ENCODE measurements at places on chromosomes 5 and 9.

DNA sequence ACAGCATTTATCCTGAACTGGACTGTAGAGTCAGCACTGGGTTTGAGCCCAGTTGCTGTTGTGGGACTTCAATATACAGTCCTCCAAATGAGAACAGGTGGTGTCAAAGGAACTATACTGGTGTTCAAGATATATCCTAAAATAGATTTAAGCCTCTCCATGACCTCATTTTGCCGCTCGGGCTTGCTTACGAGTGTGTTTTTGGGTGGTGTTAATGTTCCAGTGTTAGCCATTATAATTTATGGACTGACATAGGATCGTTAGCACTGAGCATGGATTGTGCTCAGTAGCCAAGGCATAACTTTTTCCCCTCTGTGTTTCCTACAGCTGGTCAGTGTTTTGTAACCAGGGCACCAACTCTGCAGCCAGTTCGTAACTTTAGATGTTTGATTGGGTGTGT is 306.6 kb downstream of the SPATA31D1 start:
- no peak for DNase-seq

DNA sequence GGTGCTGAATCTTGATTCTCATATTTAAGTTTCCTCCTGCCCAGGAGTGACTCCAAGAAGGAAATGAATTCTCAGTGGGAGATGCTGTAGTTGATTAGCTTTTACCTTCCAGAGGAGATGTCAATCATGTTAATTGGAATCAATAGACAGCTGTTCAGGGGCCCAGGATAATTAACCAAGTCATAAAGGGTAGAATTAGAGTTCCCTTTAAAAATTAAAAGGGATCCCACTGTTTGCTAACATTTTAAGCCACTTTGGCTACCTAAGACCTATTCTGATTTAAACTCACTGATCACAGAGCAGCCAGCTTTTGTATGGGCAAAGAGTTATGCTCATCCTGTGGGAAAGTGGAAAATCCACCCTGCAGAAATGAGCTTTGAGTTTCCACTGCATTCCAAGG is 249.6 kb downstream of the SLIT3 start:
- no peak for DNase-seq

DNA sequence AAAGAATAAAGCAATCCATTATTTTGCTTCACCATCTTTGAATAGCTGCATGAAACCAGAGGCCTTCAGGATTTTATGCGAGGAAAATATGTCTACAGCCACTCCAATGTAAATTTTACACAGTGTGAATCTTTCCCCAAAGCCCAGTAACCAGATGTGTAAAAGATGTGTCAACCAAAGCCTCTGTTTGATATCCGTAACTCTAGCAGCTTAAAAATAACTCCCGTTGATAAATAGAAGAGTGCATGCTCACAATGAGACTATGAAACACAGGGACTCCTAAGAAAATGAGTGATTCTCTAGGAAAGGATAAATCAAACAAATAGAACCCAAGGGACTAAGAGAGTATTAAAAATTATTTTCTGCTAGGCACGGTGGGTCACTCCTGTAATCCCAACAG is 60.0 kb upstream of the NPR3 start:
- DNase-seq = no peak

GRCh38 chr5:56838409-56839039 is 23.2 kb downstream of the MAP3K1 start:
- DNase-seq = peak; percentile 68

DNA sequence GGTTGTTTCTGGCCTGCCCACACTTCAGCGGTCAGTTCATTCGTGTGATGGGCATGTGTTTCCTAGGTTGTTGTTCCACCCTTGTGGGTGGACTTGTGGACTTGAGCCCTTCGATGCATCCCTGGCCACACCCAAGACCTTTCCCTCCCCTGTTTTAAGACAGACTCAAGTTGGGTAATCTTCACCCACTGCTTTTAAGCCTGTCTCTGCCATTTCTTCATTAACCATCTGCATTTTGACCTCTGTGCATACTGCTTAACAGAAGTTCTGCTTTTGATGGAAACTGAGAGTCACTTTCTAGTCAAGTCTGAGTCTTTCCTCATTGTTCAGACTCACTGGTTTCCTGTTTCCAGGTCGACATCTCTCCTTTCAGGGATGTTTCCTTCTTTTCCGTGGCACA is 233.7 kb downstream of the ARHGEF28 start:
- peak; percentile 84 for DNase-seq

DNA sequence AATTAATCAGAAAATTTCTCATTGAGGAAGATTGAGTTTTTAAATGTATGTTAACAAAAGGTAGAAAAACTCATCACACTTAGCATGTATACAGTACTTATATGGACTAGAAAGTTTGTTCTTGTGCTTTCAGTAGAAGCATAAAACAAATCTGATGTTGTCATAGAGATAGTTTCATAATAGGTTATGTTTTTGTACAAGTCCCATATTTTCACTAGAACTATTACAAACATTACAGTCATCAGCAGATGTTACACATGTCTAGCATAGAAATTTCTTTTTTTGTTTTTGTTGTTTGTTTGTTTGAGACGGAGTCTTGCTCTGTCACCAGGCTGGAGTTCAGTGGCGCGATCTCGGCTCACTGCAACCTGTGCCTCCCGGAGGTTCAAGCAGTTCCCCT is 131.4 kb downstream of the COMMD10 start:
- DNase-seq = no peak

DNA sequence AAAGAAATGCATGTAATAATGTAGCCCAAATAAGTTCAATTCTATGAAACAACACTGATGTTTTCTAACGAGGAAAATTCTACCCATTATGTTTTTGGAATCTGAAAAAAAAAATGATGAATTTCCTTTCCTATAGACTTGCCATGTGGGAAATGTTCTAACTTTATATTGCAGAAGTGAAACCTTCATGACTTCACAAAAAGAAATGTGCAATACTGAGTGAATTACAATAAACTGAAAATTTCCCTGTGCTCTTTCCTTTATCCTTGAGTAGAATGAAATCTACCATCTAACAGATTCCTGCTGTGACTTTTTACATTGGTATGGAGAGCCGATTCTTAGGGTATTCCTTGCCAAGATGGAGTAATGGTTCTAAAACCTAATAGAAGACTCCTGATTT is 1622.5 kb downstream of the MAT2B start:
- DNase-seq = peak; percentile 78

GRCh38 chr5:3510642-3511417 is 84.8 kb upstream of the IRX1 start:
- no peak for DNase-seq

GRCh38 chr5:34584165-34584564 is 72.0 kb upstream of the RAI14 start:
- no peak for DNase-seq

DNA sequence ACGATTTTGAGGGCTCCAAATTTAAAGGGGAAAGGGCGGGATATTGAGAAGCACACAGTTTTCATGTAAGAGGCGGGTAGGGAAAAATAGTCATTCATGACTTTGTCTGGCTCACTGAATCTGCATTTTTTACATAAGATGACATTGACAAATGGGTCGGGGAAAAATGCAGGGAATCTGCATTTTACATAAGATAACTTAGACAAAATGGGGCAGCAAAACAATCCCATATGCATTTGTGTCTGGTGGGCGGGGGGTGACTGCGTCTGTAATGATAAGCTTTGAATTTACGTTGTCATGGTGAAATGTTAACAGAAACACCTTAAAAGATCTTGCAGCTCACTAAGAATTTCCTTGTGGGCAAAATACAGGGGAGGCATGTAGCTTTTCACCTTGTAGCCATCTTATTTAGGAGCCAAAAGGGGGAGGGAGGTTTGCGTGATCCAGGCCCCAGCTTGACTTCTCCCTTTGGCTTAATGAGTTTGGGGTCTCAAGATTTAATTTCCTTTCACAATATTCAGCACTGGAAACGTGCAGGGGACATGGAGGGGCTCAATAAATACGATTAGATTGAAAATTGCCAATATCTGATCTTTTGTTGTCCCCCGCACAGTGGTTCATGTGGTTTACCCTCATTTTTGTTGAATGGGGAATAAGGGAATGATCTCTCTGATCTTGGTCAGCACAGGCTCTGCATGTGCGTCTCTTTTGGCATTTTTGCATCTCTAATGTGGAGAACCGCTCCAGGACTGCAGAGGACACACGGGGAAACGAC is 41.1 kb upstream of the GADD45G start:
- no peak for DNase-seq

- DNase-seq = no peak
Observed at GRCh38 chr9:84990850-84991513, 321.5 kb downstream of the NTRK2 start.

DNA sequence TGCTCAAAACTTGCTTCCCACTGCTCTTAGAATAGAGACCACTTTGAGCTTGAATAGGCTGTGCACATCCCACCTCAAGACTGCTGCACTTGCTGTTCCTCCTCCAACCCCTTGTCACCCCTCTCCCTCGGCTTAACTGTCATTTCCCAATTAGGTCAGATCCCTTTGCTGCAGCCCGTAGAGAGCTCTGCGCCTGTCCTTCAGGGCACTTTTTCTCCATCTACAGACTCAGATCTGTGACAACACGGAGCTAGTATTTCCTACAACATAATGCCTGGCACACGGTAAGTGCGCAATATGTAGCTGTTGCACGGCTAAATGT is 485 bp upstream of the HABP4 start:
- DNase-seq = no peak

GRCh38 chr9:21681641-21682040 is 120.8 kb upstream of the MTAP start:
- DNase-seq = no peak

GRCh38 chr5:100615362-100615761 is 80.2 kb downstream of the FAM174A start:
- peak; percentile 7 for DNase-seq

DNA sequence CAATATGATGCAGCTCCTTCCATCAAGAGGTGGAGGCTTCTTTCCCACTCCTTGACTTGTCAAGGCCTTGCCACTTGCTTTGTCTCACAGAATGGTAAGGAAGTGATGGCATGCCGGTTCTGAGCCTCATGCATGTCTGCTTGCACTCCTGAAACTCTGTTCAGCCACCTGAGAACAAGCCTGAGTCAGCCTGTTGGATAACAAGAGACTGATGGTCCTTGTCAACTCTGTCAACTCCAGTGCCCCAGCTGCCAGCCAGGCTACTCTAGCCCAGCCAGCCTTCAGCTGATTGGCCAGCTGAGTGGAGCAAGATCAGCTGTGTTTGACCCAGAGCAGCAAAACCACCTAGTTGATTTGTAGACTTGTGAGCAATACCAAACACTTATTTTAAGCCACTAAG is 4.4 kb upstream of the TENT4A start:
- DNase-seq = no peak

- DNase-seq = no peak
Observed at GRCh38 chr9:134317400-134317789, 8.9 kb upstream of the RXRA start.

DNA sequence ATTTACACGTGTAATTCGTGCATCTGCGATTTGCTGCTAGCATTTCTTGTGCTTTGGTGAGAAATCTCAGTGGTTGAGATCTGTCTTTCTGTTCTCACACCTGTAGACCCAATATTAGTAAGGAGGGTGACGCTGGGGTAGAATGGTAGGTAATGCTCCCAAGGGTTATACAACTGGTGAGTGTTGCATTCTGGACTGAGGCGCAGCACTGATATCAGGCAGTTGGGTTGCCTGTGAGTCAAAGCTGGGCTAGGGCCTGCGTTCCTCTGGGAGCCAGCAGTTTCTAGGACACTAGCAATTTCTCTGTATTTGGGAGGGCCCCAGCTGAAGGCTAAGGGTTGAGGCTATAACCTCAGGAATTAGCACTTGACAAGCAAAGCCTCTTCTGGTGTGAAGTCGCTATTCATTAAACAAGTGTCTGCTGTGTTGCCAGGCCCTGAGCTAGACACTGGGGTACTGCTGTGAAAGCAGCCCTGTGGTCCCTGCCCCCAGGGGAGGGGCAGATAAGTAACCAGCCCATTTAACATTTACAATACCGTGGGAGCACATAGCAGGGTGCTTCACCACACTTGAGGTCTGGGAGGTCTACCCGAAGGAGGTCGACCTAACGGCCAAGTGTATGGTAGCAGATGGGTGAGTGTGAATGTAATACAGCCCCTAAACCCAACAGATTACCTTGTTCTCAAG is 28.7 kb downstream of the LARP1 start:
- no peak for DNase-seq

- DNase-seq = no peak
Observed at GRCh38 chr9:31372799-31373587, 1011.5 kb upstream of the ACO1 start.

GRCh38 chr5:74212336-74212735 is 428.2 kb downstream of the ENC1 start:
- DNase-seq = no peak

- peak; percentile 31 for DNase-seq
Observed at GRCh38 chr5:120096413-120096812, 367.7 kb upstream of the PRR16 start.

- DNase-seq = peak; percentile 5
Observed at GRCh38 chr9:109401169-109401989, 80.5 kb upstream of the EPB41L4B start.

DNA sequence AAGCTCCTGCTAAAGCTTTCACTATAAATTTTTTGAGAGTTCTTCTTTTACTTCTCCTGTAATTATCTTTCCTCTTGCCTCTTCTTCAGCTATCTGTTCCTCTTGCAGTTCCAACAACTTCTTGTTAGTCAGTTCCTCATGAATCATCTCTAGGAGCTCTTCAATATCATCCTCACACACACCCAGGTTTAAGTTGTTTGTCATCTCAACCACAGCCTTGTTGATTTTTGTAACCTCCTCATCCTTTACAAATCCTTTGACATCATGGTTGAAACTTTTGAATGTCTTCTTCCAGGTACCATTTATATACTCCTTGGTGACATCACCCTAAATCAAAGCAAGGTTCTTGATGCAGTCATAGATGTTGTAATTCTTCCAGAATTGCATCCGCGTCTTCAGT is 106.3 kb upstream of the MAMDC2 start:
- DNase-seq = peak; percentile 30

- DNase-seq = no peak
Observed at GRCh38 chr9:91138760-91139159, 223.0 kb downstream of the AUH start.

GRCh38 chr9:122032346-122032745 is 60.8 kb downstream of the TTLL11 start:
- DNase-seq = no peak

DNA sequence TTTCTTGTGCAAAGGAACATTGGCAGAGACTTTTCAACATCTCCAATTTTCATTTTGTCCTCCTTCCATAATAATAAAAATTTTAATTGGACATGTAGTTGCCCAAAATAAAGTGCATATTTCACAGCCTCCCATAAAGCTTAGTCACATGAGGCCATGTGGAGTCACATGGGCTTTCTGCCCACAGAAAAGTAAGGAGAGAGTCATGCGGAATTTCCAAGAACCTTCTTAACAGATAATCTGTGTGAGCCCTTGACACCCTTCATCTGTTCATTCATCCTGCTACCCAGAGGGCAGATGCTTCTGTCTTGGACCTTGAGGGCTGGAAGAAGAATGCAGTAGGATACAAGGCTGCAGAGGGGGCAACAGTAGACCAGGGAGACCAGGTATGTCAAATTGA is 60.7 kb downstream of the APTX start:
- peak; percentile 45 for DNase-seq

- no peak for DNase-seq
Observed at GRCh38 chr5:89534331-89534730, 651.3 kb upstream of the MEF2C start.
